ENCODE measurements at places on chromosomes 16 and 17. TPM values are rescaled to one million over a fixed set of nuclear protein-coding genes. Genes with fewer than 3 reads are reported as not detected.

The SPATA22 gene
- not detected for total RNA-seq

The ANKFY1 gene
- total RNA-seq: 52.8 TPM

The PLK1 gene
- total RNA-seq: 80.0 TPM

The NACA2 gene
- not detected for total RNA-seq

The HBA2 gene
- total RNA-seq: not detected

The NEUROD2 gene
- not detected for total RNA-seq

The CMTM2 gene
- 1.1 TPM for total RNA-seq

The P4HB gene
- 460 TPM for total RNA-seq

The TBC1D3I gene
- 0.16 TPM for total RNA-seq

The KRTAP3-1 gene
- not detected for total RNA-seq

The EXOC3L1 gene
- 0.36 TPM for total RNA-seq

The OTOA gene
- total RNA-seq: 0.18 TPM

The CRISPLD2 gene
- 0.07 TPM for total RNA-seq

The CCL7 gene
- total RNA-seq: not detected

The PRSS8 gene
- total RNA-seq: not detected

The KIF2B gene
- not detected for total RNA-seq

The ITGAL gene
- 390 TPM for total RNA-seq

The ELMO3 gene
- 4.0 TPM for total RNA-seq

The WDR45B gene
- total RNA-seq: 33.9 TPM

The C16orf78 gene
- total RNA-seq: not detected

The PPP1R27 gene
- total RNA-seq: not detected

The SCRN2 gene
- 34.8 TPM for total RNA-seq

The IRF8 gene
- 184 TPM for total RNA-seq

The RND2 gene
- total RNA-seq: not detected

The NETO2 gene
- 1.1 TPM for total RNA-seq

The OR1F1 gene
- not detected for total RNA-seq

The RFFL gene
- total RNA-seq: 30.9 TPM

The RAPGEFL1 gene
- 7.1 TPM for total RNA-seq

The MT1E gene
- 8.7 TPM for total RNA-seq

The TRIM25 gene
- 215 TPM for total RNA-seq

The KRTAP16-1 gene
- not detected for total RNA-seq

The DNAH3 gene
- total RNA-seq: not detected

The IKZF3 gene
- 60.8 TPM for total RNA-seq

The KRTAP4-8 gene
- not detected for total RNA-seq

The G6PC1 gene
- not detected for total RNA-seq

The CCL8 gene
- not detected for total RNA-seq

The TBX6 gene
- total RNA-seq: 3.9 TPM

The RNF112 gene
- 0.71 TPM for total RNA-seq

The TMIGD1 gene
- total RNA-seq: not detected

The MYOCD gene
- total RNA-seq: not detected

The EVPL gene
- total RNA-seq: 1.5 TPM

The CA7 gene
- total RNA-seq: not detected

The AATK gene
- total RNA-seq: 0.72 TPM

The PTX4 gene
- not detected for total RNA-seq

The TP53TG3C gene
- not detected for total RNA-seq

The PLEKHH3 gene
- total RNA-seq: 1.2 TPM

The TRAF4 gene
- 168 TPM for total RNA-seq

The TNFSF13 gene
- total RNA-seq: 4.6 TPM
